ENCODE measurements at places on chromosomes 6 and 20. TPM values are rescaled to one million over a fixed set of nuclear protein-coding genes. Genes with fewer than 3 reads are reported as not detected.

ZNF335 gene
- total RNA-seq, result 43.3 TPM

PLN gene
- total RNA-seq, result not detected

TP53TG5 gene
- not detected for total RNA-seq

OR12D2 gene
- not detected for total RNA-seq

BNIP5 gene
- total RNA-seq, result not detected

IMPG1 gene
- total RNA-seq, result not detected

PCK1 gene
- not detected for total RNA-seq

SCUBE3 gene
- total RNA-seq, result 0.22 TPM

GNAS-AS1 gene
- total RNA-seq, result 1.6 TPM

CEP43 gene
- total RNA-seq, result 23.3 TPM

HCRTR2 gene
- total RNA-seq, result not detected

OPN5 gene
- total RNA-seq, result not detected

PRL gene
- total RNA-seq, result not detected

EYS gene
- total RNA-seq, result not detected

HLA-DOB gene
- 2.4 TPM for total RNA-seq

FAM184A gene
- 3.0 TPM for total RNA-seq

Data from activated naive CD8-positive, alpha-beta T cell treated with anti-CD3 and anti-CD28 coated beads, Interleukin-2, amount 10 ng/mL, durations not matched to agents 7 days and 5 days (primary cell).